ENCODE measurements at places on chromosomes 6 and 20. TPM values are rescaled to one million over a fixed set of nuclear protein-coding genes. Genes with fewer than 3 reads are reported as not detected.

- no peak for DNase-seq
These were observed 237.6 kb downstream of the MMUT start for GRCh38 chr6:49225471-49225870.

Gene MAN1A1
- 25.9 TPM for total RNA-seq

DNA sequence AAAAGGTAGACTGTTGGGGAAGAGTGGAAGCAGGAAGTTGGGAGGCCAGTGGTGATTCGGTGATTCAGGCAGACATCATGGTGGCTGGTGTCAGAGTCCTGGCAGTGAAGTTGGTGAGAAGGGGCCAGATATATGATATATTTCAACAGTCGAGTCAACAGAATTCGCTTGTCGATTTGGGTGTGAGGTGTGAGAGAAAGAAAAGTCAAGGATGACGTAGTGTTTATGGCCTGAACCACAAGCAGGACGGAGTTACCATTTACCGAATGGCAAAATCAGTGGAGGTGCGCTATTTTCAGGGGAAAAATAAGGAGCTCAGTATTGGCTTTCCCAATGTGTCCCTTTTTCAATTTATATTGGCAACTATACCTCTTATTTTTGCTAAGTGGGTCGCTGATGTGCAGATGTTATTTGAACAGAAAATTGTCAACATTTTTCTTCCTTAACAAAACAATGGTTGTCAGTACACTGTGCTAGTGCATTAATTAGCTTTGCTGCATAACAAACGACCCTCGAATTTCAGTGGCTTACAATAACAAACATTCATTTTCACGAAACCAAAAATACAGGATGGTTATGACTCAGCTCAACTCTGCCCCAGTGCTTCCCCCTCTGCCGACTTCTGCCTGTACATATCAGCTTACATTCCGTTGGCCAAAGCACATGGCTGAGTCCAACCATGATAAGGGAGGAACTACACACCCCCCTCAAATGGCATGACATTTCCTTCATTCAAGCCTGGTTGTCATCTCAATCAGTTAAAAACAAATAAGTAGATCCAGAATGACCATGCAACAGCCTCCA lies 255.0 kb upstream of the ZFP64 start:
- DNase-seq = no peak

Gene F13A1
- not detected for total RNA-seq

Gene LAMA2
- total RNA-seq = 0.93 TPM

DNA sequence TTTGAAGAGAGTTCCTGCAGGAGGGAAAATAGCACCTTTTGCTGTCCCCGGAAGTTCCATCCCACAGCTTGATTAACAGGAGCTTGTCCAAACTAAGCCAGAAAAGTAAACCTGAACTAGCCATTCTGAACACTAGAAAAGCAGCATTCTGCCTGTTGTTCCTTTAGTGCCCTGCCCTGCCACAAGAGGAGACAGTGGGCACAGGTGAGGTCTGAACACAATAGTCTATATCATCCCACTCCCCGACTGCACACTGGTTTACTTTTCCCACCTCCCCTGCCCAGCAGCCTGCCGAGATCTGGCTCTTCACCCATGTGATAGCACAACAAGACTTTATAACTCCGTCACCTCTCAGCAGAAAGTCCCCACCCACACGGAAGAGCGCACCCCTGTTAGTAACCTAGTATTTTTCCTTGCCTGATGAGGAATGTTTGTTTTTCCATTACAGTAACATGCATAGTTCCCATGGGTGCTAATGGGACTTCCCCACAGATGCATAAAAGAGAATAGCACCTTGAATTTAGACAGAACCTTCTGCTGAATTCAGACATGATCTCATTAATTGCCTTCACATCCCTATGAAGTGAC lies 59.7 kb downstream of the TFAP2A start:
- DNase-seq = no peak

Gene BMP5
- not detected for total RNA-seq

Gene THBD
- not detected for total RNA-seq

GRCh38 chr6:38460186-38460585 lies 179.5 kb downstream of the BTBD9 start:
- DNase-seq = no peak

DNA sequence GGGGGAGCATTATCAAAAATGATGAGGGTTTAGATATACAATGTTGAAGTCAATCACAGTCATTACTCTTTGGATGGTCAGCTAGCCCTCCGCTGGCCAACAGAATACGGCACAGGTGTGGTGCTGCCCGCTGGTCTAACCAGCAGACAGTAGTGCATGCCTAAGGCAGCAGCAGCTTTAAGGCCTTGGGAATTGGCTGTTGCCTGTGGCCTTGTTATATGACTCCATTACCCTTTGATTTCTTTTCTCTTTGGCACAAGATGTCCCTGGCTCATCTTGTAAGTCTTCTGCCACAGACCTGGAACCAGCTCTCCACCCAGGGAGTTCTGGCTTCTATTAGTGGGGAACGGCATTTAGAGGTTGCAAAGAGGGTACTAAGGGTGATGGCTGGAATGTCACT lies 110.2 kb downstream of the WDR27 start:
- no peak for DNase-seq

DNA sequence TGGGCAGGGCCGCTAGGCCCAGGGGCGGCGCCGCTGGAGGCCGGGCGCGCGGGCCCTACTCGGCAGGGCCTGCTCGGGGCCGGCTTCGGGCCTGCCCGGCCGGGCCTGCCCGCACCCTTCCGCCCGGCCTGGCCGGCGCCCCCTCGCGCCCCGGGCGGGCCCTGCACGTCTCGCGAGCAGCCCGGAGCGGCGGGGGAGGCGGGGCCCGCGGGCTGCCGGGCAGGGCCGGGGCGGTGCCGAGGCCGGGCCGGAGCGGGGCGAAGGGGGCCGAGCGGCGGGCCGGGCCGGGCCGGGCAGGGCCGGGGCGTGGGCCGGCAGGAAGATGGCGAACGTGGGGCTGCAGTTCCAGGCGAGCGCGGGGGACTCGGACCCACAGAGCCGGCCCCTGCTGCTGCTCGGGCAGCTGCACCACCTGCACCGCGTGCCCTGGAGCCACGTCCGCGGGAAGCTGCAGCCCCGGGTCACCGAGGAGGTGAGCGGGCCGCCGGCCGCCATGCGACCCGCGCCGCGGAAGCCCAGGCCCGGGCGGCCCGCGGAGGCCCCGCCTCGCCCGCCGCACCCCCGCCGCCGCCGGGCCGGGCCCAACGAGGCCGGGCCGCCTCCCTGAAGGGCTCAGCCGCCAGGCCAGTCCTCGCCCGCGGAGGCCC lies at the start of gene NPEPL1:
Gene NPEPL1, plus strand, starts transcription at position 222 of the 647 bp plus-strand sequence. Its CDS starts 101 bp downstream, at position 323.
- peak; percentile 76 for DNase-seq

Measured in activated naive CD4-positive, alpha-beta T cell treated with anti-CD3 and anti-CD28 coated beads, Interleukin-2, amount 50 U/mL, for 72 hours (primary cell).